ENCODE measurements at places on chromosomes 3 and 15.

DNA sequence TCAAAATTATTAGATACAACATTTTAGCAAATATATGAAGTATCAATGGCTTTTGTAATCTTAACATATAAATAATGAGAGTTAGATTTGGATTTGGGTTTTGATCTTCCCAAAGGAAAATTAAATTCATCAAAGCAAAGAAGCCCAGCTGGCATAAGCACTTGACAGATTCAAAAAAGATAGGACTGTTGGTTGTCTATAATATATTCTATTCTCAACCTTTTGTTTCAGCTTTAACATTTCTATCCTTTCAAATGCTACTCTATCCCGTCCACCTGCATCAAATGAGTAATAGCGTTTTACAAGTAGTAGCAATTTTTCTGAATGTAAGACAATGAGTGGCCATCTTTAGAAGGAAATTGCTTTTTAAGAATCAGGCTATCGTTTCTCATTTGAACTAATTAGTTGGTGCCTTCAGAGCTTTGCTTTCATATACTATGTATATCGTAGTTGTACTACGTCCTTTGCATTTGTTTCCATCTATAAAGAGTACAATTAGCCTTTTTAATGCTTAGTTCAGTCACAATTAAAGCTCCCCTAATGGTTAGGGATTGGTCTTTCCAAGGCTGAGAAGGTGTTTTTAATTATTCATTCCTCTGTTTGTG, 278.0 kb downstream of the UBE2E2 start:
- no peak for DNase-seq

GRCh38 chr3:149277331-149277813, 55.7 kb upstream of the CP start:
- no peak for DNase-seq

DNA sequence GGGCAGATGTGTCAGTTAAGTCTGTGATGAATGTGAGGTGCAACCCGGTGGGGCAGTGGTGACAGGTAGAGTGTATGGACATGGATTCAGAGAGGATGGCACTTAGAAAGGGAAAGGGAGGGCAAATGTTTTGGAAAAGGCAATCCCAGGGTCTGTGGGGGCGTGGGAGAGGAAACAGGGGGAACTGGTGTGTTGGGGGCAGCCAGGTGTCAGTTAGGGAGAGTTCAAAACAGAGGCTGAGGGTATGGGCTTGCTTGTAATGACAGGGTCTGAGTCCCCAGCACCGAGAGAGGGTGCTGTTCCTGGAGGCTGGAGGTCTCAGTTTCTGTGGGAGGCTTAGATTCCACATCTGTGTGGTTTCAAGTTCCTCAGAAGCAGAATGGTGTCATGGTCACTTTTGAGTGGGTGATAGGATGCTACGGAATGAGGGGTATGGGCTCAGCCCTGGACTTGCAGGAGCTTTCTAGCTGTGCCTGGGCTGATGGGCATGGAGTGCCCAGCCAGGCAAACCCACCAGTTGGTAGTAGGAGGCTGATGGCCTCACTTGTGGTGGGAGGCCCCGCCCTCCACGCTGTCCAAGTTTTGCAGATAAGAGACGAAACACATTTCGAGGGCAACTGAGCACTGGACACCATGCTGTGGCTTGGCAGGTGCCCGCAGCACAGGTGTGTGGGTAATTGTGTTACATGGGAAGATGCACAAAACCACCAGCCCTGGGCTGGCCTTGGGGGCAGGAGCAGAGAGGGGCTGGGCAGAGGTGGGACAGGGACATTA, 209.4 kb downstream of the RPLP1 start:
- DNase-seq = no peak

DNA sequence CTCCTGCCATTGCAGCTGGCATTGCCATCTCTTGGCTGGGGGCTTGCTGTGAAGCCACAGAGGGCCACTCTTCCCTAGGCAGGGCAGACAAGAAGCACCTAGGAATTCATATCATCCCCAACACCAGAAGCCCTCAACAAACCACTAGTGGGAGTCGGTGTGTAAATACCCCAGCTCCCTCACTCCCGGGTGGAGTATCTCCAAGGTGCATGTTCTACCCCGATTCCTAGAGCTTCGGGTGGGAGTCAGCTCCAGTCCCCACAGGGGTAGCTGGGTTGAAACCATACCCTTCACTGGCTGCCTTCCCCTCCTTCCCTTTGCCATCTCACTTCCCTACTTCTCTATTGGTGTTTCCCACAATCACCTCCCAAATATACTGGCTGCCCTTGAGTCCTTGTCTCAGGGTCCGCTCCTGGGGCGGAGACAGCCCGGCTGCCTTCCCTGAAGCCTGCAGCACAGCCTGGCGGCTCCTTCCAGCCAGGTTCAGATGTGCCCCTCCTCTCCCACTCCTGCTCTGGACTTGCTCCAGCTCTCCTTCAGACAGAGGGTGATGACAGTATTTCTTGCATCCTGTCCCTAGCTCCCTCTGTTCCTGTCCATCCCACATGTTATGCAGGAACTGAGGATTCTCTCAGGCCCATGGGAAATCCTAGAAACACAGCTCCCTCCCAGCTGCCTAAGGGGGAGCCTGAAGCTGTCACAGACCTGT, 33.3 kb downstream of the FAM3D start:
- no peak for DNase-seq

DNA sequence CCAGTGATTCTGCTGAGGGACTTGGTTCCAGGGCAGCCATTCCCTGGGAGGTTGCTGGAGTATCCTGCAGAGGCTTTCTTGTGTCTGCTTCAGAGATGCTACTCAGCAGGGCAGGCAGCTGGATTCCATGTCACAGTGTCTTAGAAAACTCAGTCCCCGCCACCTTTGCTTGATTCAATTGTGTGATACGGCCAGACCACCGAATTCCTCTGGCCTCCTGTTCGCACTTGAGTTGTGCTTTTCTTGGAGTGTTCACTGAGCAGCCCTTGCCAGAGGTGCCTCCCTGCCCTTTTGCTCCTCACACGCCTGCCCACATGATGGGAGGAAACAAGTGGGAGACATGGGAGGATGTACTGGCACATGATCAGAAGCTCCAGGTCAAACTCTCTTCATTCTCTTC, 19.6 kb upstream of the SHC4 start:
- no peak for DNase-seq

- no peak for DNase-seq
These were observed 244.8 kb downstream of the TLE3 start for GRCh38 chr15:69852916-69853315.

- no peak for DNase-seq
These were observed 35.6 kb upstream of the IQSEC1 start for GRCh38 chr3:13108861-13109260.

GRCh38 chr3:193572426-193572908, 17.8 kb upstream of the ATP13A4 start:
- DNase-seq = peak; percentile 76

DNA sequence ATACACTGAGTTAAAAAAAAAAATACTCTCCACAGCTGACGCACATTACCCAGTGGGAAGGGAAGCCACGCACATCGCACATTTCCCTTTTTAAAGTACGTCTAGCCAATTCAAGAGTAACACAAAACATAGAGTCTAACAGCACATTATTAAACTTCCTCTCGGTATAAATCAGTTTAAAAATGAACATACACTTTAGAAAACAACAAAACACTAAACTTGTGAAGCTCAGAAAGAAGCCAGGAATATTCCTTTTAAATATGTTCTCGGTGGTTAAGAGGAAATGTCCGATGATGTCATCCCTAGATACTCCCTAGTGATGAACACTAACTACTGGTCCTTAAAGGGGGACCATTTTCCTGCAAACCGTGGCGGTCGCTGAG, 721 bp downstream of the MYEF2 start:
- peak; percentile 56 for DNase-seq

- no peak for DNase-seq
These were observed 19.8 kb upstream of the TM4SF4 start for GRCh38 chr3:149454746-149455145.

- no peak for DNase-seq
These were observed 339.0 kb upstream of the PROK2 start for GRCh38 chr3:72123908-72124441.

DNA sequence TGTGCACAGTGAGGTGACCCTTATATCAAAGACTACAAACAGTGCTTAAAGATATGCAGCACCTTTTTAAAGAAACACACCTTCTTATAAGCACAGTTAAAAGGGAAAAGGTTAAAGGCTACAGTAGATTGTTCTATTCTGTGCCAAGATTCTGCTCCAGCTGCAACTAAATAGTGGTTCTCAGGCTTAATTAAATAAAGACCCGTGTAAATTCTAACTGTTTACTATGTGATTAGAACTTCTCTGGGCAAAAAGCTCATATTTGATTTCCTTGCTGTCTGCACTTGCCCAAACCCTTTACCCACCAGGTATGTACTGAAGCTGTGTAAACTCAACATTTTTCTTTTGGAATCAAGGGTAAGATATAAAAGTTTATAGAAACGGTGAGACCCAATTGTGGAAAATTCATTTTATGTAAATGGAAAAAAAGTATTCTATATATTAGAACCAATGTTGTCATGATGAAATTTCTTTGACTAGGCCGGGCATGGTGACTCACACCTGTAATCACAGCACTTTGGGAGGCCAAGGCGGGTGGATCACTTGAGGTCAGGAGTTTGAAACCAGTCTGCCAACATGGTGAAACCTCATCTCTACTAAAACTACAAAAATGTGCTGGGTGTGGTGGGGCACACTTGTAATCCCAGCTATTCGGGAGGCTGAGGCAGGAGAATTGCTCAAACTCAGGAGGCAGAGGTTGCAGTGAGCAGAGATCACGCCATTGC, 230.6 kb downstream of the MECOM start:
- DNase-seq = peak; percentile 17

GRCh38 chr3:197297002-197297401, 1.4 kb downstream of the DLG1 start:
- DNase-seq = no peak

DNA sequence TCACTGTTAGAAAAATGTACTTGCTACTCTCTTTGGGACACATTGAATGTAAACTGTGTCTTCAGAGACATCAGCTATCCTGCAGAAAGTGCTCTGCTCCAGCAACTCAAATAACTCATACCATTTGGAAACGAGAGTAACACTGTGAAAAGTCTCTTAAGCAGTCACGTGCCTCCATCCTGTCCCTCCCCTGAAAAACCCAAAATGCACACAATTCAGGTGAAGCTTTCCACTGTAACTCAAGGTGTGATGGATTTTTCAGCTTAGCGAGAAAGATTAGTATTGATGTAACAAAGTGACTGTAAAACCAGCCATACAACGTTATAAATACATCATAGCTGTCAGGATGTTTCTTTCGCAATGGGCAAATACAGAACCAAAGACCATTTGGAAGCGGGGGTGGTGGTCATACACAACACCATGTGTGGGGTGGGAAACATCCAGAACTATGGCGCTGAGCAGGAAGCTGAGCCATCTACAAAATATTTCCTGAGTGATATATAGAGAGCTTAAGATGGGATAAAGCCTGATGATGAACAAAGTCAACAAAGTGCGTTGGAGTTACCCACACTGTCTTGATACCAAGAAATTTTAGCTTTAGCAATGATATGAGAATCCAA, 332.3 kb downstream of the FOXP1 start:
- DNase-seq = no peak

- no peak for DNase-seq
These were observed 40.1 kb downstream of the GPR149 start for GRCh38 chr3:154389861-154390260.

Data from NCI-H1436 (cell line).